ENCODE measurements at places on chromosomes 12 and 14. TPM values are rescaled to one million over a fixed set of nuclear protein-coding genes. Genes with fewer than 3 reads are reported as not detected.

GRCh38 chr14:100106250-100107112, 41.3 kb downstream of the EVL start:
- DNase-seq: no peak

DNA sequence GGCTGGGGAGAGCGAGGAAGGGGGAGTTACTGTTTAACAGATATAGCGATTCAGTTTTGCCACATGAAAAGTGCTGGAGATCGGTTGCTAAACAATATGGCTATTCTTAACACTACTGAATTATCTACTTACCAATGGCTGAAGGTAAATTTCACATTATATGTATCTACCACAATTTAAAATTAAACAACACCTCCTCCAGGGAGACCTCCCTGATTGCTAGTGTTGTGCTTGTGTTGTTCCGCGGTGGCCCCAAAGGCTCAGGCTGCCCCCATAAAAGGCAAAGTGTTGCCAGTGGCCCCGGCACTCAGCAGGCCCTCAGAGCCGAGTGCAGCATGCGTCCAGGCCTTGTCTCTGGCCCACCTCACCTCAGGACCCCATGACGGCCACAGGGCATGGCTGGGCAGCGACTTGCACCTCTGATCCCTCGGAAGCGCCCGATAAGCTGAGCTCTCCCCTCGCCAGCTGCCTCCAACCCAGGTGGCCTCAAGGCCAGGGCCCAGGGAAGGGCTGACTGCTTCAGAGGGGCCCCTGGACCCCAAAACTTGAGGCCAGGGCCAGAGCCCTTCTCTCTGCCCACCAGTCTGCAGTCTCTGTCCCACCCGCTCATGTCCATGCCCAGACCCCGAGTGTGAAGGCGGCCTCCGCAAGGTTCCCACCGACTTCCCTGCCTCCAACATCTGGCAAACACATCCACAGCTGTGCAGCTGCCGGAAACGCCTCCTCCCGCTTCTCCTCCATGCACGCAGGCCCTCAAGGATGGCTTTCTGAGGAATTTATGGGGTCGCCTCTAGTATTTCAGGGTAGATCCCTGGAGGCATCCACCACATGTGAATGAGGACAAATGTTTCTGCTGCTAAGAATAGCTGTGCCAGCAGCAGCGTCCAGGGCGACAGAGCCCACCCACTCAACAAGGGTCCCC, 60.0 kb downstream of the NCOR2 start:
- DNase-seq: peak; percentile 73

DNA sequence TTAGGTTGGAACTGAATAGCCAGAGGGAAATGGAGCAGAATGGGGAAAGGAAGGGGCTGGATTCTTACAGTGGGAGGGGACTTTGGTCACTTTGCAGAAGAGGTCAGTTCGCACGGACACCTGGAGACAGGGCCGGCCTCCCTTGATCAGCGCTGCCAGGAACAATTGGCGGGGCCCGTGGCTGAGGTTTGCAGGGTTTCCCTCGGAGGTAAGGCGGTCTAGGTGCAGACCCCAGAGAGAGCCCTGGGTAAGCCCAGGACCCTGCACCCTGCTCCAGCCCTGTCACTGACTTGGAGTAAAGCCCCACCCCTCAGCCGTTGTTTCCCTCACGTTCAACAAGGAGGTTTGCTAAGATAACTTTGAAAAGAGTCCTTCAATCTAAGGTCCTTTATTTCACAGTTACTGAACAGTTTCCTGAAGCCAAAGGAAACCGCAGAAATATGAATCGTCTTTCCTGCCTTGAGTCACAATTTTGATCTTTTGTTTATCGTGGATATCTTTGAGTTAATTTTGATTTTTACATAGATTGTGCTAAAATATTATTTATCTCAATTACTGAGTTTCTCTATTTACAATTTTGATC, 231.4 kb upstream of the RTL1 start:
- no peak for DNase-seq

GRCh38 chr14:41830714-41831406, 224.2 kb downstream of the LRFN5 start:
- DNase-seq: peak; percentile 72

Gene CLEC2D
- total RNA-seq: 4.5 TPM

Gene ANO2
- 0.63 TPM for total RNA-seq

Gene ARHGAP9
- 0.07 TPM for total RNA-seq

Gene BEGAIN
- not detected for total RNA-seq

Gene ANKS1B
- total RNA-seq: 6.7 TPM
